Stimulated activated CD8-positive, alpha-beta memory T cell treated with anti-CD3 and anti-CD28 coated beads, Interleukin-4, amount 100 ng/mL, for 48 hours (primary cell): ENCODE measurements at places on chromosomes 3 and 15.

DNA sequence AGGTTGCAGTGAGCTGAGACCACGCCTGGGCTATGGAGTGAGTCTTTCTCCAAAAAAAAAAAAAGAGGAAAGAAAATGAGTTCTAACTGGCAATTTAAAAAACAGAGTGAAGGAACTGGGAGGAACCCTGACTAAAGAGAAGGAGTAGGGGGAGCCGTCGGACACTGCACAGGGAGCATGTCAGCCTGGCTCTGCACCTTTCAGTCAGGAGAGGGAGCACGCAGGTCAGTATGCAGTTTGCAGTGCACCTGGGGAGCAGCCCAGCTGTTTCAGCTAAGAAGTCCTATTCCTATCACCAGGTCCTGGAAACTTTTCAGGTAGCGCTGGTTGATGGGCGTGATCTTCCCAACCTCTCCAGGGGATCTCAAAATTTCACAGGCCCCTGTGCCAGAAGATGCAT is 14.9 kb upstream of the ZXDC start:
- no peak for DNase-seq

GRCh38 chr3:43296565-43296964 is 10.2 kb downstream of the SNRK start:
- peak; percentile 49 for DNase-seq

- DNase-seq = no peak
These were observed 63.3 kb upstream of the LRRC3B start for GRCh38 chr3:26559227-26559626.

GRCh38 chr15:68626283-68626682 is 47.5 kb downstream of the CORO2B start:
- DNase-seq = no peak

- DNase-seq = peak; percentile 39
These were observed 224.1 kb upstream of the TPRG1 start for GRCh38 chr3:188947401-188948280.

- no peak for DNase-seq
These were observed 26.1 kb downstream of the LSM3 start for GRCh38 chr3:14204515-14205284.

GRCh38 chr3:46659285-46659684 is 34.2 kb downstream of the ALS2CL start:
- no peak for DNase-seq

DNA sequence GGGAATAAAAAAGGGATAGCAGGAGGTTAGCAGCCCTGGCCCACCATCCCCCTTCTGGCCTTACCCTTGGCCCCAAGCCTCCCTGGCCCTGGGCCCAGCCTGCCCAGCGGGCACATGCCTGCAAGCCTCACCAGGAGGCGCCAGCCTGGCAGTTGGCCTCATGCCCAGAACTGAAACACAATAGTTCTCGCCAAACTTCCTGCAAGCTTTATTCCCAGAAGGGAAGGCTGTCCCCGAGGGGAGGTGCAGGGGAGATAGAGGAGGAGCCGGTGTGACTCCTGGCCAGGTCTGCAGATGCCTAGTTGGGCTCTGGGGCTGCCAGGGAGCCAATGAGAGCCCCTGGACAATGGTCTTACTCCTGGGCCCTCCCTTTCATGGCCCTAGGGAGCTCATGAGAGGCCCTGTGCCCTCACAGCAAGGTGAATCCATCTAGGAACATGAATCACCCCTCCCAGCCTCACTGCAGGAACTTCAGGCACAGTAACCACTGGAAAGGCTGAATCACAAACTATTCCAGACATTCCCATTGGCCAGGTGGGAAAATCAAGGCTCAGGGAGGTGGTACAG is 4.0 kb downstream of the CCDC33 start:
- DNase-seq = no peak

DNA sequence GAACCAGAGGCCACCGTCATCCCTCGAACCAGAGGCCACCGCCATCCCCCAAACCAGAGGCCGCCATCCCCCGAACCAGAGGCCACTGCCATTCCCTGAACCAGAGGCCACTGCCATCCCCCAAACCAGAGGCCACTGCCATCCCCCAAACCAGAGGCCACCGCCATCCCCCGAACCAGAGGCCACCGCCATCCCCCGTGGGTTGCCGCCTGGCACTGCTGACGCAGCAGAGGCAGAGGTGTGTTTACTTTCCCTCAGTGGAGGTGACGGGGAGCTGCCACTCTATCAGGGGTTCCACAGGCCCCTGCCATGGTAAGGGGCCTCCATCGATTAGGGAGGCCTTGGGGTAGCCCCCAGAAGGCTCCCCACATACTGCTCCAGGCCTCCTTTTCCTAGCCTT is 1.5 kb downstream of the IQSEC1 start:
- DNase-seq = no peak

DNA sequence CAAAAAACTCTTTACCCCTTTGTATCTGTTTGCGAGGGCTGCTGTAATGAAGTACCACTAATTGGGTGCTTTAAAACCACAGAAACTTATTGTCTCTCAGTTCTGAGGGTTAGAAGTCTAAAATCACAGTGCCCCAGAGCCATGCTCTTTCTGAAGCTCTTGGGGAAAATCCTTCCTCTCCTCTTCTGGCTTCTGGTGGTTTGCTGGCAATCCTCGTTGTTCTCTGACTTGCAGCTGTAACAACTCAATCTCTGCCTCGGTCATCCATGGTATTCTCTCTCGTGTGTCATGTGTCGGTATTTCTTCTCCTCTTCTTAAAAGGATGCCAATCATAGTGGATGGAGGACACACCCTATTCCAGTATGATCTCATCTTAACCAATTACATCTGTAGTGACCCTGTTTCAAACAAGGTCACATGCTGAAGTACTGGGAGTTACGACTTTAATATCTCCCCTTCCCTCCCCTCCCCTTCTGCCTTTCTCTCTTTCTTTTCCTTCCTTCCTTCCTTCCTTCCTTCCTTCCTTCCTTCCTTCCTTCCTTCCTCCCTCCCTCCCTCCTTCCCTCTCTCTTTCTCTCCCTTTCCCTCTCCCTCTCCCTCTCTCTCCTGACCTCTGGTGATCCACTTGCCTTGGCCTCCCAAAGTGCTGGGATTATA is 6.5 kb upstream of the ARL8B start:
- no peak for DNase-seq

- DNase-seq = no peak
These were observed 7.4 kb downstream of the MESD start for GRCh38 chr15:80982205-80982604.

DNA sequence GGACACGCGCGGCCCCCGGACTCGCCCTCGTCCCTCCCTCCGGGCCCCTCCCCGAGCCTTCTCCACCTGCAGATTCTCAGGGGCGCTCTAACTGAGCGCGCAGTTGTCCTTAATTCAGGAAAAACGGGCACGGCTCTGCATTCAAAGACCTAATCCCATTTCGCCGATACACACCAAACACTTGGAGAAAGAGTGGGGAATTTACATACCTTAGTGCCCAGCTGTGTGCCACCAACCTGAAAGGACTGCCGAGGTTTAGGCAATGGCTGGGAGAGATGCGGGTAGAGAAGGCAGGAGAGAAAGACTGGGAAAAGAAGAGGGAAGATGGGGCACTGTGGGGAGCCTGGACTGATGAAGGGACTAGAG is 21.8 kb downstream of the IGDCC3 start:
- DNase-seq = no peak

- no peak for DNase-seq
These were observed 91.0 kb upstream of the PLAAT1 start for GRCh38 chr3:193149998-193150397.
